Gastroesophageal sphincter (tissue), 4 donors: ENCODE measurements at places on chromosomes 11 and 22.
A peak's percentile ranks its signal among the peaks of the same experiment; 100 is the strongest.

DNA sequence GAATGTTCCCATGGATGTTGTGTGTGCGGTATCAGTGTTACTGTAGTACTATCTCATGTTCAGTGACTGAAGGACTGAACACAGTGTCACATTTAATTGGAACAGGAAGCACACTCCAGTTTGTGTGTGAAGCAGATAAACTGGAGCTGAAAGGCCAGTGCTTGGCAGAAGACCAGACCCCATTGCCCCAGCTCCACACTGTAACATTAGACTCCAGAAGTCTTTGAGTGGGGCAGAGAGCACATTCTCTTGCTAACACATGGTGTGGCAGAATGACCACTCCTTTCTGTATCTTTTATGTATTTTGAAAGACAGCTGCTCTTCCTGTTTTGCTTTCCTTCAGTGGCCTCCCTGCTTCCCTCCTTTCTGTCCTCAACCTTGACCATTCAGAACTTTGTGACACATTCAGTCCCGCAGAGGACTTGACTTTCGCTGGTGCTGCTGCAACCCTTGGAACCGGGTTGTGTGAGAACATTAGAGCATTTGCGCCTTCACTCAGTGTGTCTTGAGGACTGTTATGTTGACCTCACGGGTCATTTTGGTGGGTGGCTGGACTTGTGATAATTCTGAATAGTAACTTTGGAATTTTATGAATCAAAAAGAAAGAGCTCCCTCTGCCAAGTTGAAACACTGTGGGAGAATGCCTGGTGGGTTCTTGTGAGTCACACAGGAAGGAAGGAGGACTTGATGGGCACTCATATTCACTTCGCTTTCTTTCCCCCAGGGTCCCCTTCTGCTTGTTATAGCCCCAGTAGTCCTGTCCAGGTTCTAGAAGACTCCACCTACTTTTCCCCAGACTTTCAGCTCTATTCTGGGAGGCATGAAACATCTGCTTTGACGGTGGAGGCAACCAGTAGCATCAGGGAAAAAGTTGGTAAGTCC lies 26.4 kb downstream of the AMOTL1 start:
- peak; percentile 77 for ATAC-seq

DNA sequence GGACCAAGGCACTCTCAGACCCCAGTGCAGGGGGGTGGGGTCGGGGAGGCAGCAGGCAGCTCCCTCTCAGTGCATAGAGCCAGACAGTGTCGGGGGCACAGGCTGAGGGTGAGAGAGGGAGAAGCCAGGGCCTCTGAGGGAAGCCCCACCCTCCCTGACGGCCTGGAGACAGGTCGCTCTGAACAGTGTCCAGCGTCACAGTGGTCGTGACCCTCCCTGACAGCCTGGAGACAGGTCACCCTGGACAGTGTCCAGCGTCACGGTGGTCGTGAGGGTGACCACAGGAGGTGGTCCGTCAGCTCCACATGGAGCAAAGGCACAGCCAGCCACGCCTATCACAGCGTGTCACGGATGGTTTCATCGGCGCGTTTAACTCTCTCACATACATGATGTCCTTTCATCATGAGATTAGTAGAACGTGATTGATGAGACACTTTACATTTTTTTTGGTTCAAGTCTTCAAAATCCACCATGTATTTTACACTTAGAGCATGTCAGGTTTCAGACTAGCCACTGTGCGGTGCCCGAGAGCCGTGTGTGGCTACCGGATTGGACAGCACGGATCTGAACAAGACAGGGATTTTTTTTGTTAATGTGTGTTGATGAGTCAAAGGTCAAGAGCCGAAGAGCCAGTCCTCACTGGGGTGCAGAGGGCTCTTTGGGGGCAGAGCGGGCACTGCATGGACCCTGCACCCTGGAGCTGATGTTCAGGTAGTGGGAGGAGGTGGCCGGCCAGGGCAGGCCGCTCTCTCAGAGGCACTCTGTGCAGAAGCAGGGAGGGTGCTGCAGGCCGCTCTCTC lies 23.9 kb upstream of the PANX2 start:
- ATAC-seq, result peak; percentile 75

- ATAC-seq, result no peak
Observed at GRCh38 chr11:1291295-1292017, 18.0 kb downstream of the TOLLIP start.

DNA sequence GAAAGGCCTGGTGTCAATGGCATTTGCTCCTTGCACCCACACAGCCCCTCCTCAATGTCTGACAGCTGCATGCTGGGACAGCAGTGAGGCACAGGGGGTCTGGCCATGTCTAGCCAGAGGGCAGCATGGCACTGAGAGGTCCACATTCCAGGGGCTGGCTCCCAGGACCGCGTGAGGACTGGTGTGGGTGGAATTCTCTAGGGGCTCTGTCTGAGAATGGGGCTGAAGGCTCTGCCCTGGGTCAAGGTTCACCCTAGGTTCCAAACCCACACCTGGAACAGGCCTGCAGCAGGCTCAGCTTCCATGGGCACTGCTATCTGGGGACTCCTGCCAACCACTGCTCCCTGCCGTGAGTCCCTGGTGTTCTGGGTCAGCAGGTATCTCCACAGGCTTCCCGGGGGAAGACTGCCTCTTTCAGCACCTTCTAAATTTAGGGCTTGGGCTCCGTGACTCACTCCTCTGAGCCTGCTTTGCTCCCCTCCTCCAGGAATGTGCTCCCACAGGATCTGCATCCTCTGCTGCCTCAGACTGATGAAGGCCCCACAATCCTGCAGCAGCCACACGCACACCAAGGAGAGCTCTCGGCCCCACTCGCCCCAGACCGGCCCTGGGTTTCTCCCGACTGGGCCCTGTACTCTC lies 4.2 kb downstream of the STARD10 start:
- ATAC-seq, result no peak

GRCh38 chr11:112801817-112802088 lies 159.5 kb upstream of the NCAM1 start:
- no peak for ATAC-seq

- no peak for ATAC-seq
Observed at GRCh38 chr11:79193663-79194310, 247.0 kb downstream of the TENM4 start.

DNA sequence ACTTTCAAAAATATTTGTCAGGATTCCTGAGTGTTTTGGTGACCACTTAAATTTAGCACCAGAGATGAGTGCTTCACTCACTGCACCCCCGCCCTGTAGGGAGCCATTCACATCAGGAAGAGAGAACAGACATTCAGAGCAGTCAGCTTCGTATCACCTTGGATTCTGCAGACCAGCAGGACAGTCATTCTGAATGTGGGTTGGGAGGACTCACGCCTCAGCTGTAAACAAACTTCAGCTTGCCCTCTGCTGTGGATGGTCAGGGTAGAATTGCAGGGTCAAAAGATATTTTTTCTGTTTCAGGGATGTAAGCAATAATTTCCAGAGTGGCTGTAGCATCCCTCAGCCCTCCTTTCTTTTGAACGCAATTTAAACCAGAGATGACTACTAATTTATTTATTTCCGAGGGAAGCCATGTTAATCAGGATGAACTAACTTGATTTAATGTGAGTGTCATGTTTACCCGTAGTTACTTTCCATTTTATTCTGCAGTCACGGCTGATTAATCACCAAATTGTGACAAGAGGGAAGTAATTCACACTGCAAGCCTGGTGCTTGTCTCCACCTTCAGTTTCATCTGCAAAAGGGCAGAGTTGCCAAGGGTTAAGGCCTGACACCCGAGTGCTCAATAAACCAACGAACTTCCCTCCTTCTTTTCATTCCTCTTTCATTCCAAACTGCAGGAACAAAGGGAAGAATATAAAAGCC lies 174.2 kb upstream of the DDI1 start:
- no peak for ATAC-seq

DNA sequence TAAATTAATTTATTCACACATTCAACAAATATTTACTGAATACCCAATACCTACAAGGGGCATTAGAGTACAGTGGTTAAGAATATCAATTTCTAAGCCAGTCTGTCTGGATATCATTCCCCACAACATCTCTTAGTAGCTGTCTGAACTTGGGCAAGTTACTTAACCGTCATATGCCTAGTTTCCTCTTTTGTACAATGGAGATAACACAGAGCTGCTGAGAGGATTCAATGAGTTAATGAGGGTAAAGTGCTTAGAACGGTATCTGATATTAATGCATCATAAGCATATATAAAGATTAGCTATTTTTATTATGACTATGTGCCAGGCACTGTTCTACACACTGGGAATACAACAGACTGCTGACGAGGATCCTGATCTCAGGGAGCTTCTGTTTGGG lies 116.4 kb downstream of the APOL5 start:
- ATAC-seq, result no peak

GRCh38 chr11:126628790-126629621 lies 273.5 kb downstream of the ST3GAL4 start:
- peak; percentile 43 for ATAC-seq

GRCh38 chr22:39212721-39213376 lies 31.9 kb downstream of the PDGFB start:
- no peak for ATAC-seq

- no peak for ATAC-seq
Observed at GRCh38 chr11:75242722-75243600, 2.4 kb downstream of the TPBGL start.

- no peak for ATAC-seq
Observed at GRCh38 chr11:66349084-66349386, 1.6 kb upstream of the B4GAT1 start.

GRCh38 chr22:20867179-20868024 lies 8.6 kb downstream of the SNAP29 start:
- peak; percentile 91 for ATAC-seq

DNA sequence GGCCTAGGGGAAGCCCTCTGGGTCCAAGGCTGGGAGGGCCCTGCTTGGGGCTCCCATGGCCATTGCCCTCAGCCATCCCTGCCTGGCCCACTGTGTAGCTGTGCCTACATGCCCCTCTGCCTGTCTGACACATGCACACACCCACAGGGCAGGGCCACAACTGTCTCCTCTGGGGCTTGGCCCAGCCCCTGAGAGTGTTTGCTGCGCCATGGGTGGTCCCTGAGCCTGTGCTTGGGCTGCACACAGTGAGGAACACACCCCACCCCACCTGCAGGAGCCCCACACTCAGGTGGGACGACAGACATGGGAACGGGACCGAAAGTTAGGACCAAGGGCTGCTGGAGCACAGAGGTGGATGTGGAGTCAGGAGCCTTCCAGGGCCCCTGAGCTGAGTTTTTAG lies 489.5 kb downstream of the TBC1D22A start:
- ATAC-seq, result no peak

DNA sequence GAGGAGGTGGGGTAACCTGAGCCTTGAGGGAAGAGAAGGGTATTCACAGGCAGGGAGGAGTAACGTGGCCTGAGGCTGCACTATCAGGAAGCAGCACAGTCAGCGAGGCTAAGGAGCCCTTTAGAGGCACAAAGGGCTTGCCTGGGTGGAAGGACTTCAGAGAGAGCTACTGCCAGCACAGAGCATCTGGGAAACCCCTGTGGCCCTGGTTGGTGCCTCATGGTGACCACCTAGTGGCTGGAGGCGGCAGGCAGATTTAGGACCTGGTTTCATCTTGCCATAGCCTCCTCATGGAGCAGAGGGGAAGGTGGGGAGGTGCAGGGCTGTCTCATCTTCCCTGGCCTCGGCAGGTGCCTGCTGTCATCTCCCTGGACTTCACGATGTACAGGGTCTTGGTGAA lies 64.5 kb downstream of the MPPED1 start:
- ATAC-seq, result no peak

GRCh38 chr22:18048441-18048898 lies 24.1 kb upstream of the MICAL3 start:
- ATAC-seq, result no peak

- ATAC-seq, result no peak
Observed at GRCh38 chr11:123493349-123494063, 63.4 kb downstream of the GRAMD1B start.

DNA sequence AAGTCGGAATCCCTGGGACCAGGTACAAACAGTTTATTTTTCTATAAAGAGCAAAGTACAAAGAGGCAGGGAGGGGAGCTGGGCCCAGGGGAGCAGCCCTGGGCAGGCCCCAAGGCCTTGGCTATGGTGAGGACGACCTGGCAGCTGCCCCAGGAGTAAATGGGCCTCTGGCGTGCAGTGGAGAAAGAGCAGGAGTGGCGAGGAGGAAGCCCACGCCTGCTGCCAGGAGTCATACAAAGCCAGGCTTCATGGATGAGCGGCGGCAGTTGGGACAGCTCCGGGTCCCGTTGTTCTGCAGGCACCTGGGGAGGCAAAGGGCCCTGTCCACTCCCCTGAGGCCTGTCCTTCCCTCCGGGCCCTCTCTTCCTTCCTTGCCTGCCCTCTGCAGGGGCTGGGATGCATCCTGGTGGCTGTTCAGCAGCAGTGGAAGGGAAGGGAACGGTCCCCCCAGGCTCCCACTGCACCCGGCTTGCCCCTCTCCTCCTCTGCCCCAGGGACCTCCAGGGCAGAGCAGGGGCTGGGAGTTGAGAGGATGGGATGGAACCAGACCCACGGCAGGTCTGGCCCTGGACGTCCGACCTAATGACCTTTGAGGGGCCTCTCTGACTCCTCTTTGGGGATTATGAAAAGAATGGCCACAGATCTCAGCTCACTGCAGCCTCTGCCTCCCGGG lies 11.1 kb downstream of the RAPSN start:
- no peak for ATAC-seq
